ENCODE measurements at places on chromosomes 1 and 21. TPM values are rescaled to one million over a fixed set of nuclear protein-coding genes. Genes with fewer than 3 reads are reported as not detected.

Gene COL24A1
- total RNA-seq: 1.3 TPM

Gene FAM177B
- not detected for total RNA-seq

Gene NBPF4
- total RNA-seq: not detected

Gene ACADM
- total RNA-seq: 36.2 TPM

Gene NBPF9
- 26.5 TPM for total RNA-seq

Gene DCDC2B
- 0.12 TPM for total RNA-seq

Gene E2F2
- total RNA-seq: 0.50 TPM

Gene FMO4
- total RNA-seq: 4.0 TPM

Gene CHRNB2
- total RNA-seq: under 0.01 TPM

Gene IVL
- 1.7 TPM for total RNA-seq

Gene STMN1
- 72.4 TPM for total RNA-seq

Gene LEFTY2
- not detected for total RNA-seq

Gene PAQR6
- total RNA-seq: 0.22 TPM

Gene KCNE2
- total RNA-seq: not detected

Gene CCDC185
- total RNA-seq: not detected

All from uterine smooth muscle cell (primary cell).